ENCODE measurements at places on chromosomes 1 and 21. TPM values are rescaled to one million over a fixed set of nuclear protein-coding genes. Genes with fewer than 3 reads are reported as not detected.

The HES2 gene
- under 0.01 TPM for total RNA-seq

The CNR2 gene
- total RNA-seq = not detected

DNA sequence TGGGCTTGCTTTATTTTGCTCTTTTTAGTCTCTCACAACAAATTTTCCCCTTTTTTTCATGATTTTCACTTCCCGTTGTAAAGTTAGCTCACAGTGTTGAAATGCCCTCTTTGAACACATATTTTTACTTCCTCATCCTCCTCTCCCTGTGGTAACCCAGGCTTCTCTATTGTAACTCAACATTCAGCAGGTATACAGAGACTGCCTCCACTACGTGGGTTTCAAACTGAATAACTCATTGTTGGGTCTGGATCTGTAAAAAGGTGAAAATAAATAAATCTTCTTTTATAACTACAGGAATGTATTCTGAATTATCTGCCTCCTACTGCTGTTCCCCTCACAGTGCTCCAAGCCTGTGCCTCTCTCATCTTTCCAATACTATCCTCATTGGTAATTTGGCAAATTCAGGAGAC is 166.4 kb downstream of the RUNX1 start:
- DNase-seq = no peak

- DNase-seq = no peak
Observed at GRCh38 chr1:115400891-115401290, 62.8 kb upstream of the NGF start.

- DNase-seq = no peak
Observed at GRCh38 chr1:25765923-25766589, 33.9 kb upstream of the SELENON start.

The TFF3 gene
- total RNA-seq = 2.6 TPM

- no peak for DNase-seq
Observed at GRCh38 chr1:36590264-36590663, 107.6 kb upstream of the CSF3R start.

Data from RPMI7951 (cell line).